ENCODE measurements at places on chromosomes 11 and 22.

- no peak for DNase-seq
These were observed 386.6 kb upstream of the NARS2 start for GRCh38 chr11:78961247-78961646.

GRCh38 chr11:87076260-87076783, 38.6 kb downstream of the TMEM135 start:
- no peak for DNase-seq

DNA sequence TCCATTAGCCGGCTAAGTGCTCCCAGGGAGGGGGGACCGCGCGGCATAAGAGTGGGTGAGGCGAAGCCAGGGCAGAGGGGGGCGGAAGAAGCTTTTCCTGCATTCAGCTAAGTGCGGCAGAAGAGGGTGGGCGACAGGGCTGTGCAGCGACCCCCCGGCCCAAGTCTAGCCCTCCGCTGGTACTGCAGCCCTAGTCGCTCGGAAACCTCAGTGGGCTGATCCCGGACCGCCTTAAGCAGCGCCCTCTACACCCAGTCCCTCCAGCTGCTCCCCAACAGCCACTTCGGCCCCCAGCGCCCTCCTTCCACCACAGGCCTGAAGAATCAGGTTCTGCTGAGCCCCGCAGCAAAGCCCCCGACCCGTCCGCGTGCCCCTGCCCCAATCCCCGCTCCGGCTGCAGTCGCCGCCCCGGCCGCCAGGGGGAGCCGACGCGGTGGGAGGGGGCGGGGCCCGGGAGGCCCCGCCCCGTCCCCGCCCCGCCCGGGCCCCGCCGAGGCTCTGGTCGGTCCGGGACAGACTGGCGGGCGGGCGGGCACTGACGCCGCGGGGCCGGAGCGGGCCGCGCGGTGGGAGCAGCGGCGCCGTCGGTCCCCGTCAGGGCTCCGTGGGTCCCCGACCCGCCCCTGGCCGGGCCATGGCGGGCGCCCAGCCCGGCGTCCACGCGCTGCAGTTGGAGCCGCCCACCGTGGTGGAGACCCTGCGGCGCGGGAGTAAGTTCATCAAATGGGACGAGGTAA, at the start of gene PLCB3:
TSS of gene PLCB3 (plus strand) at position 515 of the 737 bp plus-strand sequence. CDS start at position 635, 120 bp downstream.
- no peak for DNase-seq

- DNase-seq = no peak
These were observed 44.5 kb downstream of the ME3 start for GRCh38 chr11:86627776-86628455.

GRCh38 chr22:22691055-22691454, 46.6 kb downstream of the GGTLC2 start:
- DNase-seq = no peak

GRCh38 chr11:135027461-135027860, 615.4 kb upstream of the B3GAT1 start:
- no peak for DNase-seq

DNA sequence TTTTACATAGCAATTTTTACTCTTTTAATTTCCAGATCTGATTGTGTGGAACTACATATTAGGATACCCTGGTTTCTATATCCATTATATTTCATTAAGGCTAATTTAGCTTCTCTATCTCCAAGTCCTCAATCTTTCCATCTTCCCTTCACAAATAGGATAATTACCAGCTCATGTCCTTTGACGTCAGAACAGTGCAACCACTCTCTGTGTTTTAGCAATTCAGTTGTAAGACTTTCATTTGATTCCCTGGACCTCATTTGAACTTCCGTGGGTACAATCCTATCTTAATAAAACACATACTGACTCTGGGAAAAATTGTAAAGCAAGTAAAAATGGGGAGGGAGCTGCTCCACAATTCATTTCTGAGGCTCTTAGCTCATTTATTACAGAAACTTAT, 52.8 kb downstream of the FAM76B start:
- no peak for DNase-seq

- DNase-seq = no peak
These were observed 76.3 kb upstream of the SESN3 start for GRCh38 chr11:95307286-95307685.

DNA sequence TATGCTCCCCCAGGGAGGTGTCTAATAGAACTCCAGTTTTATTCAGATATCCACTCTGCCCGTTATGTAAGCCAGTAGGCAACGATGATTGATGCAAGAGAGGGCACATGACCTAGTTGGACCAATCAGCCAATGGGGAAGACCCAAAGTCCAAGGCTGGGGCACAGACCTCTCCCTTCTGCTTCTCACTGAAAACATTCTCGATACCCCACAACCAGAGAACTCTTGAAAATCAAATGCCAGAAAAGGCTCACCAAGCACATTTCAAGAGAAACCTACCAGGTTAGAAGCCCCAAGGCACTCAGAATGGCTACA, 7.4 kb downstream of the HIRA start:
- no peak for DNase-seq

- no peak for DNase-seq
These were observed 28.2 kb downstream of the PHLDB1 start for GRCh38 chr11:118635642-118636041.

GRCh38 chr22:42945027-42945426, 69.9 kb downstream of the PACSIN2 start:
- no peak for DNase-seq

GRCh38 chr22:48171271-48171691, 1408.8 kb downstream of the TBC1D22A start:
- no peak for DNase-seq

DNA sequence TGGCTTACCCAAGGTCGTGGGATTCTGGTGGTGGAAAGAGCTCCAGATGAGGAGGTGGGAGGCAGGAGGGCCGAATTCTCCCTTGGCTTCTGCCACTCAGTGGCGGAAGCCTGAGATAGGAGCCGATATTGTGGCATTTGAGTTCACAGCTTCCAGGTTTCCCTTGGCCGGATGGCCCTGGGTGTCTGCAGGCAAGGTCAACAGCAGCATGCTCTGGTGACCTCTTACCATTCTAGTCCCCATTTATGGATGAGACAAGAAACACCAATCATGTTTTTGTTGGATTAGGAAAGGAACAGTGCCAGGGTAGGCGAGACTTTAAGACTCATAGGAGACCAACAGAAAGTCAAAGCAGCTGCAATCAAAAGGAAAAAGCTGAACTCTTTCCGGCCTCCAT, 89.7 kb downstream of the GRAMD1B start:
- DNase-seq = no peak

GRCh38 chr11:74255741-74256375, 55.6 kb downstream of the P4HA3 start:
- peak; percentile 21 for DNase-seq

- no peak for DNase-seq
These were observed 87.5 kb upstream of the RRM1 start for GRCh38 chr11:4006946-4007680.

DNA sequence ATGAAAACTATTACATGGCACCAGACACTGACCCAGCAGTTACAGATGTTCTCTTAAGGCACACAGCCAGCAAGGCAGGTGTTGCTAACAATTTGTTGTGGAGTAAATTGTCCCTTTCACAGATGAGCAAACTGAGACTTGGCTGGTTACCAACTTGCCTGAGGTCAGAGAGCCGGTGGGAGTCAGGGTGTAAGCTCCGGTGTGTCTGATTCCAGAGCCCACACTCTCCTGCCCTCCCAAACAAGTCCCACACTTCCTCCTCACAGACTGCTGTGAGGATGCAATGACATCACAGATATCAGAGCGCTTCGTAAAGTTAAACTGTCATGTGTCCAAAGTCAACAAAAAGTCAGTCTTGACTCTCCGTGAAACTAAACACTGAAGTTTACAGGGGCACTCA, 12.5 kb downstream of the GDPD5 start:
- no peak for DNase-seq

GRCh38 chr11:94866231-94866822, 98.2 kb downstream of the AMOTL1 start:
- no peak for DNase-seq

- no peak for DNase-seq
These were observed 23.7 kb downstream of the NCF4 start for GRCh38 chr22:36884349-36885158.

- no peak for DNase-seq
These were observed 117.9 kb downstream of the ATG16L2 start for GRCh38 chr11:72932132-72932570.

DNA sequence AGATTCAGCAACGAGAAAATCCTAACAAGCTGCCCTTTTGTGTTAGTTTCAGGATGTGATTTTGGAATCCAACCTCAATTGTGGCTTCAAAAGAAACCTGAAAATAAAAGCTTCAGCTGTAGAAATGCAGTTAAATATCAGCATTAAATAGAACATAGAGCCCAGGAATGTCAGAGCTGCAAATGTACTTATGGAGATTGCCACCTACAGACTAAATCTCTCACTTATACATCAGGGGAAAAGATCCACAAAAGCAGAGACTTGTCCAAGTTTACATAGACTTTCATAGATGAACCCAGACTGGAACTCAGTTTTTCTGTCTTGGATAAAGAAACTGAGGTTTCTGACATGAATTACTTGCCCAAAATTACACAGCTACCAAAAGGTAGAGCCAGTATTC, 446.6 kb downstream of the DLG2 start:
- DNase-seq = no peak

GRCh38 chr11:46800177-46800576, 45.9 kb downstream of the CKAP5 start:
- no peak for DNase-seq

DNA sequence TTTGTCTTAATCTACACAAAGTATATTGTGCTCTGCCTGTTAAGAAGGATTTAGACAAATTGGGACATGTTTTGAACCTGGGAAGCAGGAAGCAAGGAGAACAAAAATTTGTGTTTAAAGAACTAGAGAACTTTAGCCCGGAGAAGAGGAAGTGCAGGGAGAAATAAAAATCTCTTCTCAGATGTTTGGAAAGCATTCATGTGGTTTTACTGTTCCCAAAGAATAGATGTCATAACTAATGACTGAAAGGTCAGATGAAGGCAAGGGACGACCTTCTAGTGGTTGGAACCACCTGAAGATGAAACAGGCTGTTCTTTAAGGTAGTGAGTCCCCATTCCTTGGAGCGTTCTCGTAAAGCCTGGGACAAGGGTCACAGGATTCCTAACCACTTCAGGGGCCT, 38.3 kb downstream of the IRAG1 start:
- no peak for DNase-seq

DNA sequence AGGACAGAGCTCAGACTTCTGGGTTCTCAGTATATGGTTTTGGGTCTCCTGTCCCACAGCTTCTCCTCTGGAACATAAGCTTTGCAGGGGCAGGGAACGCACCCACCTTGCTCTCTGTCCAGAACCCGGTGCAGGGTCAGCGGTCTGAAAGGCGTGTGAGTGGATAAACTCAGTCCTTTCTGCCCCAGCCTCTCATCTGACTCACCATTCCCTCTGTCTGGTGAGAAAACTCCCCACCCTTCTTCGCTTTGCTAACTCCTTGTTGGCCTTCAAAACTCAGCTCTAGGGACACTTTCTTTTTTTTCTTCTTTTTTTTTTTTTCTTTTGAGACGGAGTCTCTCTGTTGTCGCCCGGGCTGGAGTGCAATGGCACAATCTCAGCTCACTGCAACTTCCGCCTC, 68.9 kb upstream of the NUP50 start:
- DNase-seq = no peak

DNA sequence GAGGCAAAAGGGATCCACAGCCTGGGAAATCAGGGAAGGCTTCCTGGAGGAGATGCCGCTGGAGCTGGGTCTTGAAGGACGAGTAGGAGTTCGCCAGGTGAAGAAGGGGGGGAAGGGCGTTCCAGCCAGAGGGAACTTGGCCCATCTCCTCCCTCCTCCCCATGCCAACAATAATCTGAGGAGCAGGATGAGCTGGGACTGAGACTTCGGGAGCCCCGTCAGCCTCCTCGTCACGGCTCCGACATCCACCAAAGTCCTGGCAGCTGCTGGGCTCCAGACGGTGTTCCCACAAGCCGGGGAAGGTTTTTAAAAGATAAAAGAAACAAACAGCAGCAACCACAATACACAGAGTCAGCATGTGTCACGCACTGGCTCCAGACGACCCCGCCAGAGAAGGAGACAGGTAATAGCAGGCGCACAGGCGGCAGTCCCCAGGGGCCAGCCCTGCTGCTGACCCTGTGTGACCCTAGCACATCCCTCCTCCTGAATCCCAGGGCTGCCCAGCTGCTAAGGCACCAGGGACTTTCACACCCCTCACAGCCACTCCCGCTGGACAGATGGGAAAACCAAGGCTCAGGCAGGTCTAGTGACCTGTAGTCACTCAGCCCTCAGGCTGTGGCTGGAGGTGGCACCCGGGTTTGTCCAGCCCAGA, 37.3 kb downstream of the NUP50 start:
- no peak for DNase-seq

DNA sequence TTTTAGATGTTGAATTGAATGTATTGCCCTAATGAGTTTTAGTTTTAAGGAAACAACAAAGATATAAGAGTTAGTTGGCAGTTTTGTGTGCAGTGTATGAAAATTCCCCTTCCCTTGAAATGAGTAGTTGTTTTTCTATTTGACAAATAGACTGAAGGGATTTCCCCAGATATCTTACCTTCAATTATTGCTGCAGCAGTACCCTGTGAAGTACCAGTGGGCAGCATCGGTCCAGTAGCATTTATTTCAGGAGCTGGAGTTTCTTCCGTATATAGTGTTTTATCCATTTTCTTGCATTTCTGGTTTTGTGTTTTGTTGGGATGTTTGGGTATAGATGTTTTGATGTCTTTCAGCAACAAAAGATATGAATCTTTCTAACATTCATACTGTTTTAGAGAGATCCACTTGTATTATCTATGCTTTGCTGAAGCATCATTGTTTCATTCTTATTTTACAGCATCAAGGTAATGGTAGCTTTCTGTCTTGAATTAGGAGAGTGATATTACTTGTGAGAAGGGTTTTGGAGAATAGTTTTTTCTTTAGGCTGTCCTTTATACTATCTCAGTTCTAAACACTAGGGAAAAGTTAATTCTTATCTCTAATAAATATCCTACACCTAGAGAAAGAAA, 7.4 kb downstream of the KMT2A start:
- DNase-seq = no peak

DNA sequence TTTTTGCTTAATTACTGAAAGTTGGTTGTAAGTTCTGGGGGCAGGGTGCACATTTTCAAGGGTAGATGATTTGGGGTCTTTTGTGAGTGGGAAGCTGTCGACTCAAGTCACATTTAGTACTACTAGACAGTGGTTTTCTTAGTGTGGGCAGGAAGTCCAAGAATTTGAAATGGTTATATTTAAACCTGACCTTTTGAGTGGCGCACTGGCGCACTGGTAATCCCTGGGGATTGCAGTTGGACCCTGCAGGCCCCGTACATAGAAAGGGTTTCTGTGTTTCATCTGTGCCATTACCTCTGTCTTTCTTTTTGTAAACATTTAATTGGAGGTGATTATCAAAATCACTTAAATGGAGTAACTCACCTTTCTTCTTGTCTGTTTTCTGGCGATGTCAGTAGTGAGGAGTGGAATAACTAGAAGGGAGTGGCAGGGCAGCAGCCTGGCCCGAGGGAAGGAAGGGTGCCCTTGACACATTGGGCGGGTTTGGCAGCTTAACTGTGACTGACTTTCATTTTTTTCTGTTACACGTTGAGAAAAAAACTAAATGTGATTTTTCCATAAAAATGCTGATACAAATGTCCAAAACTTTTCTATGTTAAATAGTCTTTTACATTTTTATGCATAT, 101.8 kb upstream of the GAL start:
- DNase-seq = no peak

GRCh38 chr11:70210051-70210501, 7.0 kb downstream of the FADD start:
- DNase-seq = no peak

- no peak for DNase-seq
These were observed 860 bp downstream of the PRMT3 start for GRCh38 chr11:20388096-20389055.

GRCh38 chr22:43827926-43828724, 16.0 kb upstream of the EFCAB6 start:
- no peak for DNase-seq
